ENCODE measurements at places on chromosomes 2 and 18. TPM values are rescaled to one million over a fixed set of nuclear protein-coding genes. Genes with fewer than 3 reads are reported as not detected.
A peak's percentile ranks its signal among the peaks of the same experiment; 100 is the strongest.

GRCh38 chr18:79953971-79954651, 2.7 kb upstream of the SLC66A2 start:
- H3K4me3 ChIP-seq: no peak overlapping the region
- H3K36me3 ChIP-seq: peaks cover 1% of the 10 kb centered on the region
- H3K27me3 ChIP-seq: no peaks in the 10 kb centered on the region
- DNase-seq: no peak
- H3K27ac ChIP-seq: no peak overlapping the region

DNA sequence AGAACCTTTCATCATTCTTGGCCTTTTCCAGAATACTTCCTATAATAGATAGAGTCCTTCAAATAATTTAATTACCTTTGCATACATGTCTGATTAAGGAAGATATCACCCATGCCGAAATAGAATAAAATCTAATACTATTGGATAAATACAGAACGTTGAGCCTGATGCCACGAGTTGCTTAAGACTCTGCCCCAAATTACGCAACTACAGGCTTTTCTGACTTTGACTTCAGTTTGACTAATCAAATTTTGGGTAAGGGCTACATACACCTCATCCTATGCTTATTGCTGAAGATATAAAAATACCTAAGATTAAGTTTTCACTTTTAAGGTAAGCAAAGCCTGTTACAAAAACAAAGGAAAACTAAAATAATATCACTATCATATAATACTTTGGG, 1065.1 kb upstream of the NRXN1 start:
- no peaks in the 10 kb centered on the region for H3K4me1 ChIP-seq
- no peak overlapping the region for H3K27ac ChIP-seq
- H3K27me3 ChIP-seq: no peaks in the 10 kb centered on the region
- H3K36me3 ChIP-seq: no peaks in the 10 kb centered on the region
- no peak overlapping the region for H3K4me3 ChIP-seq

- H3K27ac ChIP-seq: no peak overlapping the region
- no peaks in the 10 kb centered on the region for H3K36me3 ChIP-seq
- DNase-seq: no peak
- H3K27me3 ChIP-seq: no peaks in the 10 kb centered on the region
- H3K4me1 ChIP-seq: peaks cover 11% of the 10 kb centered on the region
These were observed 65.0 kb downstream of the BABAM2 start for GRCh38 chr2:27955384-27956161.

DNA sequence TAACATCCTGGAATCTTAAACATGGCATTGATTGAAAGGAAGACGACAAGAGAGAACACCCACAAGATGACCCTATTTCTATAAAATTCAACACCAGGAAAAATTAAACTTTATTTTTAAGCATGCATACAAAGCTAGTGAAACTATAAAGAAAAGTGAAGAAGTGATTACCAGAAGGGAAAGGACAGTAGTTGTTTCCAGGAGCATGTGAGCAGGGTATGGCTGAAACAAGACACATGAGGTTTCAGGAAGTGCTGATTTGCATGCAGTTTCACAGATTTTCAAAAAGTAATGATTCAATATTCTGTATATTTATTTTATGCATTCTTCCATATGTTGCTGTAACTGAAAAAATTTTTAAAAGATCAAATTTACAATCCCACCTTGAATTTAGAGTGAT, 24.6 kb upstream of the DAW1 start:
- H3K4me1 ChIP-seq: no peaks in the 10 kb centered on the region
- H3K27ac ChIP-seq: no peak overlapping the region
- H3K36me3 ChIP-seq: no peaks in the 10 kb centered on the region
- no peaks in the 10 kb centered on the region for H3K27me3 ChIP-seq

GRCh38 chr2:144330951-144331673, 188.8 kb downstream of the ZEB2 start:
- no peaks in the 10 kb centered on the region for H3K36me3 ChIP-seq
- peaks cover 11% of the 10 kb centered on the region for H3K4me1 ChIP-seq
- H3K27me3 ChIP-seq: no peaks in the 10 kb centered on the region
- H3K4me3 ChIP-seq: peak overlapping the region; percentile 86
- H3K27ac ChIP-seq: peak overlapping the region; percentile 15

- H3K4me1 ChIP-seq: peaks cover 14% of the 10 kb centered on the region
- no peak overlapping the region for H3K27ac ChIP-seq
- H3K27me3 ChIP-seq: no peaks in the 10 kb centered on the region
- H3K36me3 ChIP-seq: no peaks in the 10 kb centered on the region
These were observed 17.7 kb upstream of the SEMA4C start for GRCh38 chr2:96887493-96888012.

DNA sequence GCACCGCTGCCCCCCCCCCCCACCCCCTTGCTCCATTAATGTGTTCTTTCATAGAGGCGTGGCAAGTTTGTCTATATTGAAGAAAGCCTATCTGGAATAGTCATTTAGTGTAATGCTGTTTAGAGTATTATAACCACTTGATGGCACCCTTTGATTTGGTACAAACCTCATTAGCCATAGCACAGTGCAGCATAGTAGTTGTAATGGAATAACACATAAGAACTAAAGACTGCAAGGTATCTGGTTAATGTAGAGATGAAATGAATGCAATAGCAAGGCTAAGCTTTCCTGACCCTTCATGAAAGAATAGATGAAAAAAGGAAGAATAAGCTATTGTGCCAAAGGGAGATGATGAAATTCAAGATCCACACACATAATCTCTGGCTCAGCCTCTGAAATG, 81.9 kb downstream of the EHBP1 start:
- no peaks in the 10 kb centered on the region for H3K36me3 ChIP-seq
- H3K27ac ChIP-seq: no peak overlapping the region
- no peaks in the 10 kb centered on the region for H3K27me3 ChIP-seq

DNA sequence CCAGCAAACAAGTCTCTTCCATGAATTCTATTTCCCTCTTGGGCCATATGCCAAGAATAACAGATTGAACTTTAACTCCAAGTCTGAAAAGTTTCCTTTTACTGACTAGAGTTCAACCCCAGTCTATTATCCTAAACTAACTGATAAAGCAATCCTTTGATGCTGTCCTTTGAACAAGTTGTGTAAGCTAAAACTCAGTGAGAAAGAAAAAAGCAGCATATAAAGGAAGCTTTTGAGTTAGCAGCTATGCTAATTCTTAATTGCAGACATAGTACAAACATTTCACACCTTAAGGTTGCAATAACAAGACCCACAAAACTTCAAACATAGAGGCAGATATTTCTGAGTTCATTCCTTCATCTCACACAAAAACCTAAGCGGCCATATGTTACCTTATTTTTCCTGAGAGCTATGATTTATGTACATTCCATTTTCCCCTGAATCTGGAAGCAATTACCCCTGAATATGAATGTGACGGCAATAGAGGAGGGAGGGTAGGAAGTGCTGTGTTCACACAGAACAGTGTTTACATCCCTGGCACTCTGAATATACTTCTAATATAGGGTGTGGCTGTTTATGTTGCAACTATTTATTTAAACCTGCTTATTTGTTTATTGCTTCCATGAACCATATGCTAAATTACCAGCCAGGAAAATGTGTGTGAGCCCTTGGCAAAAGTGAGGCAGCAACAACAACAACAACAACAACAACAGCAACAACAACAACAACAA, 180.6 kb downstream of the IRS1 start:
- no peak overlapping the region for H3K4me3 ChIP-seq
- H3K4me1 ChIP-seq: no peaks in the 10 kb centered on the region
- no peak for DNase-seq
- no peaks in the 10 kb centered on the region for H3K27me3 ChIP-seq
- no peaks in the 10 kb centered on the region for H3K36me3 ChIP-seq
- H3K27ac ChIP-seq: no peak overlapping the region

DNA sequence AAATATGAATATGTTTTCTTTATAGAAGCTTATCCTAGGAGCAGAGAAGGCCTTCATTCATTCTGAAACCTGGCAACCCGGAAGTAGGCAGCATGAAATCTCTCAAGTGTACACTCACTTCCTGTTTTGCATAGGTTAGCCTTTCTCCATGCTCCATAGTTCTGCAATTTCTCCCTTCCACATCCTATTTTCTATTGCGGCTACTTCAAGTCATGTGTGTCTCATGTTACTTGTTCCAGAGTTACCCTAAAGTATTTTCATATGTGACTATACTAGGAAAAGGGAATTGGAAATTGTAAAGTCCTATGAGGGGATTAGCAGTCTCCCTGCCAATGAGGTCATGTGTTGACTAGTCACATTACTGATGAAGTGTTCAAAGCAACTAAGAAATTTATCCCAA, 320.6 kb downstream of the NCKAP5 start:
- DNase-seq: peak; percentile 46
- H3K4me3 ChIP-seq: no peak overlapping the region
- no peak overlapping the region for H3K27ac ChIP-seq
- peaks cover 10% of the 10 kb centered on the region for H3K4me1 ChIP-seq
- no peaks in the 10 kb centered on the region for H3K27me3 ChIP-seq
- H3K36me3 ChIP-seq: no peaks in the 10 kb centered on the region

DNA sequence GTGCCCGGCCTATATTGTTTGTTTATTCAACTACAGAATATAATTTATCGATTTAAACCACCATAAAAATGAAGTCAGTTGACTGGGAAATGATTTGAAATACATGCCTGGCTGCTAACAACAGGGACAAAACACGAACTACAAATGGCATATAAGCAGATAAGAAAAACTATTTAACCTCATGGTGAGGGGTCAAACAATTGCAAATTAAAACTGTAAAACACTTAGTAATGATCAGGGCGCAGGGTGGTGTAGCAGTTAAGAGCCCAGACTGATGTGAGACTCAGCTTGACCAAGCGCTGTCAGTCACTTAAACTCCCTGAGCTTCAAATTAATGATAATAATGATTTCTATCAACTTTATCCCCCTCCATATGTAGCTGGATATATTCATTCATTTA, 6.7 kb downstream of the MTHFD2 start:
- H3K27me3 ChIP-seq: no peaks in the 10 kb centered on the region
- no peak overlapping the region for H3K4me3 ChIP-seq
- DNase-seq: no peak
- H3K4me1 ChIP-seq: peaks cover 27% of the 10 kb centered on the region
- no peak overlapping the region for H3K27ac ChIP-seq

DNA sequence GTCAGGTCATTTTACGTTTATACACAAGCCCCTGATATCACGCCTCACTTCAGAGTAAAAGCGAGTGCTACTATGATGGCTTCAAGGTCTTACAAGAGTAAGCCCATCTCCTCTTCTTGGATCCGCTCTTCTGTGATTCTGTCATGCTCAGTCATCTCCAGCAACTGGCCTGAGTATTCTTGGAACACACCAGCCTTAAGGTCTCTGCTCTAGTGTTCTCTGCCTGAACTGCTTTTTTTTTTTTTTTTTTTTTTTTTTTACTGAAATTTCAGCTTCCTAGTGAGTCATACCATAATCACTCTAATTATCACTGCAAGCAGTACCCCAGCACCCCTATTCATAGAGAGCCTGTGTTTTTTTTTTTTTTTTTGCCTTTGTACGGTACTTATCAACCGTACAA, 1228.9 kb downstream of the CNTNAP5 start:
- DNase-seq: no peak
- H3K4me3 ChIP-seq: no peak overlapping the region
- H3K4me1 ChIP-seq: no peaks in the 10 kb centered on the region
- no peaks in the 10 kb centered on the region for H3K27me3 ChIP-seq

GRCh38 chr2:164314148-164314547, 307.1 kb downstream of the GRB14 start:
- no peaks in the 10 kb centered on the region for H3K4me1 ChIP-seq
- no peak overlapping the region for H3K27ac ChIP-seq
- H3K27me3 ChIP-seq: no peaks in the 10 kb centered on the region
- DNase-seq: no peak
- H3K4me3 ChIP-seq: no peak overlapping the region

DNA sequence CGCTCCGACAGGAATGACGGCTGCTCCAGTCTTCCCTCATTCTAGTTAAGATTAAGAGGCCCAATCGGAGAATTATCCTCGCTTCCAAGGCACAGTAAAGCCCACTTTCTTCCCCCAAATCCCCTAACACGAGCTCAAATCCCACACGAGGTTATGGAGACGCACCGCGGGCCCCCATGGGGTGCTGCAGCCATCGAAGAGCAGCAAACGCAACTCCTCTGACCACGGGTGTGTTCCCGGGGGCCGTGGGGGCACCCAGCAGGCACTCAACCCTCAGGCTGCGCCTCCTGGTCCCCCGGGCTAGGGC, 446 bp downstream of the COPS9 start:
- peak overlapping the region; percentile 87 for H3K4me3 ChIP-seq
- no peak for DNase-seq
- H3K4me1 ChIP-seq: peaks cover 12% of the 10 kb centered on the region
- H3K27me3 ChIP-seq: no peaks in the 10 kb centered on the region
- H3K36me3 ChIP-seq: no peaks in the 10 kb centered on the region
- H3K27ac ChIP-seq: no peak overlapping the region

DNA sequence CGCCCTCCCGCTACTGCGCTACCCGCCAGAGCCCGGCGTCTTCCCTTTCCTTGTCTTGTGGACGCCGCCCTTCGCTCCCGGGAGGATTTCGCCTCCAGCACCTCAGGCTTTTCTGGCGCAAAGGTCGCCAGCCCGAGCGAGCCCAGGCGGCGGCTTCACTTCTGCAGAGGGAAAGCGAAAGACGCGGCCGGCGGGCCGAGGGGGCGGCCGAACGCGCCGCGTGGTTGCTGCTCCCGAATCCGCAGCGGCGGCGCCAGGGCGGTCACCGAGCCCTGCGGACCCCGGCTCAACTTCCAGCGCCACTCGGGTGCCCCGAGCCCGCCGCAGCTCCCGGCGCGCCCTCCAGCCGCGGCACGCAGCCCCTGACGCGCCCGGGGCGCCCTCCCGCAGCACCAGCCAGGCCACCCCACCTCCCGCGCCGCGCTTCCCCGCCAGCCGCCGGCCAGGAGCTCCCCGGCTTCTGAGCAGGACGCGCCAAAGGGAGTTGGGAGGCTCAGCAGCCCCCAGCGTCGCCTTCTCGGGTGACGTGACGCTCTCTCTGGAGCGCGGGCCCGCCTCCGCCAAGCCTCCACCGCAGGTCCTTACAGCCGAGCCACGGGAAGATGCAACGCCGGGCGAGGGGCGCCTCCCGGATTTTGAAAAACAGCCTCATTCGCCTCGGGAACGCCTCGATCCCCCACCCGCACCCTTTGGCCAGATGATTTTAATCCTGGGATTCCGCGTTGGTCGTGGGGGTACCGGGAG, 84.9 kb upstream of the EPB41L3 start:
- H3K4me3 ChIP-seq: peak overlapping the region; percentile 33
- H3K4me1 ChIP-seq: peaks cover 18% of the 10 kb centered on the region
- peak; percentile 3 for DNase-seq
- H3K27ac ChIP-seq: no peak overlapping the region

GRCh38 chr18:26089293-26090129, 902 bp downstream of the SS18 start:
- H3K27me3 ChIP-seq: no peaks in the 10 kb centered on the region
- no peak for DNase-seq
- peaks cover 32% of the 10 kb centered on the region for H3K4me1 ChIP-seq
- peaks cover 14% of the 10 kb centered on the region for H3K36me3 ChIP-seq

IKZF2 gene
- polyA plus RNA-seq: 2.5 TPM

PDE11A gene
- not detected for polyA plus RNA-seq

GAL3ST2 gene
- polyA plus RNA-seq: 0.10 TPM

PIKFYVE gene
- 37.6 TPM for polyA plus RNA-seq

RESP18 gene
- polyA plus RNA-seq: not detected

CD302 gene
- polyA plus RNA-seq: 0.61 TPM

CD28 gene
- 0.18 TPM for polyA plus RNA-seq

EVX2 gene
- not detected for polyA plus RNA-seq

SKOR2 gene
- polyA plus RNA-seq: not detected

Data from B cell (primary cell).